ENCODE measurements at places on chromosomes 12 and 14.

- no peak for DNase-seq
These were observed 122.9 kb downstream of the MYRFL start for GRCh38 chr12:69947897-69948296.

- DNase-seq: no peak
These were observed 163.9 kb downstream of the RBM19 start for GRCh38 chr12:113802000-113802749.

- no peak for DNase-seq
These were observed 454.7 kb downstream of the NPAS3 start for GRCh38 chr14:33393231-33393894.

- DNase-seq: no peak
These were observed 239.7 kb downstream of the EMP1 start for GRCh38 chr12:13436182-13436581.

GRCh38 chr12:56120158-56120846 lies 2.2 kb downstream of the ZC3H10 start:
- no peak for DNase-seq

GRCh38 chr12:54027442-54027786 lies 826 bp upstream of the HOXC6 start:
- no peak for DNase-seq

DNA sequence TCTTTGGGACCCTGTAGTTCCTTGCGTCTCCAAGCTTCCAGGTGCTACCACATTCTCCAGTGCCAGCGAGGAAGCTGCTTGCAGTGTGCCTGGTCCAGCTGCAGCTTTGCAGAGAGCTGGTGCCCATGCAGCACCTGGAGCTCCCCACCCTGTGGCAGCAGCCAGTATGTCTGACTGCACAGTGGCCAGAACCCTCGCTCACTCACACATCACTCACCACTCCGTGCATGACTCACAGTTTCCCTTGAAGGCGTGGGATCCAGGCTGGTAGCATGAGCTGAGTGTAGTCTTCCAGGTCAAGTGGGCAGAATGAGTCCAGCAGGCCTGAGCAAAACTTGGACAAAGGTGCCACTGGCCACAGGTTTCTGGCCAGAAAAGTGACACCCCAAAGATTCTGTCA lies 33.6 kb downstream of the SDR9C7 start:
- DNase-seq: peak; percentile 38

DNA sequence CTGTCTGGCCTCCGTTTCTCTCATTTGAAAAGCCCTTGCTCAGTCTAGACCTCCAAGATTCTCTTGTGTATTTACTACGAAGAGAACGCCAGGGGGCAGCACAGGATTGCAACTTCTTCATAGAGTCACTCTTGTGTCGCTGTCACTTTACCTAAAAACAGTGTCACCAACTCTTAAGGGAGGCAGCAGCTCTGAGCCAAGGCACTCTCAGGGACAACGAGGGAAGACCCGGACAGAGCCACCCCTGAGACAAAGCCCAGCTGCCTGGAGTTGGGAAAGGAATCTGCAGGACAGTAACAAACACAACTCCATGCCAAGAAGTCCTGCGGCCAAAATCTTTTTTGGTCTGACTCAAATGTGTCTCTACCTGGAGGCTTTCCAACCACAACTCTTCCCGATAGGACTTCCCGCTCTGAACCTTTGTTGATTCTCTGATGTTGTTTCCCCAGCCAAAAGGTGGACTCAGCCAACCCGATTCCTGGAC lies 9.6 kb upstream of the RPAP3 start:
- DNase-seq: no peak

GRCh38 chr14:65255583-65256461 lies 153.5 kb upstream of the MAX start:
- DNase-seq: no peak

DNA sequence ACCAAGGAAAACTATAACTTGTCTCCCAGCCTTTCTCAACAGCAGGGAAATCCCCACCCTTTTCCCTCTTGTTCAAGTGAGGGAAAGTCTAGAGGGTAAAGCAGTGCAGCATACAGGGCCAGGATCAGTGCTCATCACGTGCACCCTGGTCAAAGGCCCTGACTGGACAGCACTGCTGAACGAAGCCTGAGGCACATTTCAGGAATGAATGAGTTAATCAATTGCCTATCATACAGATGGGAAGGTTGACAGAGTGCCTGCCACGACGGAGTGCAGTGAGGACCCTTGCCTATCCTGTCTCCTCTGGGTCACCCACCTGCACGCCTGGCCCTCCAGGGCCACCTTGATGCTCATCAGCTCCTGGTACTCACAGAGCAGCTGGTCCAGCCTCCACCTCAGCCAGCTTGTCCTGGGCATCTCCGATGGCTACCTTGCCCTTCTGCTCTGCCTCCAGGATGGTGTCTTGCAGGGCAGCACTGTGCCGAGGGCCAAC lies 11.7 kb upstream of the KRT73 start:
- DNase-seq: no peak

- no peak for DNase-seq
These were observed 77.9 kb upstream of the HOXC13 start for GRCh38 chr12:53860426-53861345.

GRCh38 chr12:62895351-62895877 lies 39.5 kb downstream of the PPM1H start:
- DNase-seq: no peak

DNA sequence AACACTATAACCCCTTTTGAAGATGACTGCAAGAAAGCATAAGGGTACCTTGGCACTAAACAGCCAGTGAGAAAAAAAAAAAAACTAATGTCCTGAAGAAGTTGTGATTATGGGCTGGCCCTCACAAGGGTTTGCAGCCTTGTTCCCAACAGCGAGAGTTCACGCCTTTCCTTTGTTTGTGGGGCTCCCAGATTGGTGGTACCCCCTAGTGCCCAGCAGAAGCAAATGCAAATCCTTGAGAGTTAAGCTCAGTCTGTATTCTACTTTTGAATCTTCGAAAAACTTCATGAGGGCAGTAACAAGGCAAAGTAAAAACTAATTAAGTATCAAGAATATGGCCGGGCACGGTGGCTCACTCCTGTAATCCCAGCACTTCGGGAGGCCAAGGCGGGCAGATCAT lies 238.9 kb upstream of the LMO3 start:
- DNase-seq: no peak

DNA sequence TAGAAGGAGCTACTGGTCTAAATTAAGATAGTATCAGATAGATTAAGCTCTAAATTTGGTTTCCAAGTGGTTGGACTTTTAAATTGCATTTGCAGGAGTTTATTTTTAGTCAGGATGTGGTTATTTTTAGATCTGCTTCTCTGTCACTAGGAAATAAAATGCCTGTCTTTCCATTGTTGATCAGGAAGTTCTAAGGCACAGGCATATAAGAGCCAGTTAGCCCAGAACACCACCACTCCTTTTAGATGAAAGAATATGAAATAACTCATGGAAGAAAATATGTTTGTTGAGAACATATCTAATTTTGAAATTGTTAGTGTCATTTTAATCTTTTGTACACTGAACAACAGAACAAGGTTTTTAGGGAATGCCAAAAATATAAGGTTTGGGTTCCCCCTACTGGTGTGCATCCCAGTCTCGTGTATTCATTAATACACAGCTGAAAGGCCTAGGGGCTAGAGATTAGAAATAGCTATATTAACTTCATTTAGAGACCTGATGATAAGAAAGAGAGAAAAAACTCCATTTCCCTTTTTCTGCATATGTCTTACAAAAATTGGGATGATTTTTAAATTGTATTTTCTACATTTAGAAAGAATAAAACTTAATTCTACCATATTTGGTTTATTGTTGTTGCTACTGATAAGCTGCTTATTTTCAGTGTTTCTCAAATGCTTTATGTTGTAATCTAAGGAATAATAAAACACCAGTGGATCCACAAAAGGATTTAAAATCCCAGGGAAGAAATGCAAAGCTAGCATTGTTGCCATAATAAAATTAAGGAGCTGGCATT lies 67.2 kb downstream of the RIC8B start:
- DNase-seq: no peak

- no peak for DNase-seq
These were observed 61.6 kb downstream of the RAD51B start for GRCh38 chr14:67881225-67881624.
